Fibroblast of skin of left biceps (primary cell): ENCODE measurements at places on chromosomes 11 and 22.

- DNase-seq, result no peak
These were observed 25.0 kb upstream of the SUSD2 start for GRCh38 chr22:24156141-24156912.

GRCh38 chr11:44468345-44468988, 97.0 kb upstream of the CD82 start:
- no peak for DNase-seq

- no peak for DNase-seq
These were observed 2.4 kb upstream of the HEPACAM start for GRCh38 chr11:124938206-124938765.

DNA sequence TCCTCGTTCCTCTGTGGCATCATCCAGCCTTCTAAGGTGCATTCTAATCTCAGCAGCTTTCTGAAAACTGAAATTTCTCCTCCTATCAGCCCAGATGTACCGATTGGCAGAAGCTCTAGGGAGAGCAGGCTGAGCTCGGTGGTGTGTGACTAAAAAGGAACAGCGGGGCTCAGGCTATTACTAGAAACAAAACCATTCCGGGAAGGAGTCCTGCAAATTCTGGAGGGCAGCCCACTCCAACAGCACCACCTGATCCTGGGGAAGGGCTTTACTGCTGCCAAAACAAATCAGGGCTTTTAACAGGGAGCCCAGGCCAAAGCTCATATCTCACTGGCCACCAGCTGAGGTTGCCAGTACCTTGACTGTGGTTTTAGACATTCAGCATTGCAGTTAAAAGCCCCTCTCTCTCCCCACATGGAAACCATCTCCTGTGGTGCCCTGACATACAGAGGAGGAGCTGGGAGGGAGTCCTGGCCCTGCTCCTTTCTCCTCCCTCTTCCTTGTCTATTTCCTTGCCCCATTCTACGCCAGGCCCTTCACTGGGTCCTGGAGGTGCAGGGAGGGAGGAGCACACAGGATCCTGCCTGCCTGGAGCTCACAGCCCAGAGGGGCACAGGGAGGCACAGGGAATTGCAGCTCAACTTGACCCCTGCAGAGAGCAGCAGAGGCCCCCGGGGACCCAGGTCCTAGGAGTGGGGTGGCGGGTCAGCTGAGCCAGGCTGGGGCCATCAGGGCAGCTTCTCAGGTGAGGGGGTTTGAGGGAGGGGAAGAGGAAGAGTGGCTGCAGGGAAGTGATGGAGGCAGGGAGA, 889 bp downstream of the PLAAT4 start:
- no peak for DNase-seq

GRCh38 chr22:20258584-20259326, 9.4 kb downstream of the RTN4R start:
- DNase-seq, result no peak

- DNase-seq, result no peak
These were observed 724.9 kb upstream of the TENM4 start for GRCh38 chr11:80165744-80166143.
